ENCODE measurements at places on chromosomes 3 and 15. TPM values are rescaled to one million over a fixed set of nuclear protein-coding genes. Genes with fewer than 3 reads are reported as not detected.

Gene SLCO2A1
- total RNA-seq: 18.0 TPM

Gene CLDN16
- total RNA-seq: not detected

Gene SUCLG2
- total RNA-seq: 100 TPM

Gene TBC1D5
- total RNA-seq: 26.9 TPM

Gene MLH1
- total RNA-seq: 55.6 TPM

Gene ZNF80
- total RNA-seq: not detected

Gene KCNMB3
- 0.96 TPM for total RNA-seq

DNA sequence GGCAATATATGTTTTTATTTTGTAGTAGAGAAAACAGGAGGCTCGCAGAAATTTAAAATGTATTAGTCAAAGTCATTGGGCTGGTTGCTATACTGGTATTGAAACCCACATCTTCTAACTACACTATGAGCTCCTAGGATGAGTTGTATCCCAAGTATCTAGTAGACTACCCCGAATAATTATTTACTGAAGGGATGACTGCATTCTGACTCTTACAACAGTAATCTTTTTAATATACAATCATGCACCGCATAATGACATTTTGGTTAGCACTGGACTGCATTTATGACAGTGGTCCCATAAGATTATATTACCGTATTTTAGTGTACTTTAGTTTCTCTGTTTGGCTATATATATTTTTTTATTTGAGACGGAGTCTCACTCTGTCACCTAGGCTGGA lies 15.3 kb downstream of the PIGB start:
- no peak for DNase-seq

GRCh38 chr15:98233873-98234272 lies 273.4 kb downstream of the ARRDC4 start:
- DNase-seq: no peak

DNA sequence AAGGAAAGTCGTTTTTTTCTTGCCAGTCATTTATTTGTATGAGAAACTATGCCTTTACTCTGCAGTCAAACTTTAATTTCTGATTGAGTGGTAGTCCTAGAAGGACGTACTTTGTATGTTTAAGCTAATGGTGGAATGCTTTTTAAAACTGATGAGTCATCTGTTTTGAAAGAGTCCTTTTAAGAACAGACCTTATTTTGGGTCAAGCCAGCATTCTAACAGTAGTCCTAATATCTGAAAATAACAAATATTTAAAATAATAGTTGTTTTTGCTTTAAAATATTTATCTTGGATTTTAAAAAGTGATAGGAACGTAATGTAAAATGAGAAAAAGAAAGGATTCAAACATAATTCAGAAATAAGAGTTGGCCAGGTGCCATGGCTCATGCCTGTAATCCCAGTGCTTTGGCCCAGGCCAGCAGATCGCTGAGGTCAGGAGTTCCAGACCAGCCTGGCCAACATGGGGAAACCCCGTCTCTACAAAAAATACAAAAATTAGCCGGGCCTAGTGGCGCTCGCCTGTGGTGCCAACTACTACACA lies 1.3 kb upstream of the LRRC58 start:
- no peak for DNase-seq

DNA sequence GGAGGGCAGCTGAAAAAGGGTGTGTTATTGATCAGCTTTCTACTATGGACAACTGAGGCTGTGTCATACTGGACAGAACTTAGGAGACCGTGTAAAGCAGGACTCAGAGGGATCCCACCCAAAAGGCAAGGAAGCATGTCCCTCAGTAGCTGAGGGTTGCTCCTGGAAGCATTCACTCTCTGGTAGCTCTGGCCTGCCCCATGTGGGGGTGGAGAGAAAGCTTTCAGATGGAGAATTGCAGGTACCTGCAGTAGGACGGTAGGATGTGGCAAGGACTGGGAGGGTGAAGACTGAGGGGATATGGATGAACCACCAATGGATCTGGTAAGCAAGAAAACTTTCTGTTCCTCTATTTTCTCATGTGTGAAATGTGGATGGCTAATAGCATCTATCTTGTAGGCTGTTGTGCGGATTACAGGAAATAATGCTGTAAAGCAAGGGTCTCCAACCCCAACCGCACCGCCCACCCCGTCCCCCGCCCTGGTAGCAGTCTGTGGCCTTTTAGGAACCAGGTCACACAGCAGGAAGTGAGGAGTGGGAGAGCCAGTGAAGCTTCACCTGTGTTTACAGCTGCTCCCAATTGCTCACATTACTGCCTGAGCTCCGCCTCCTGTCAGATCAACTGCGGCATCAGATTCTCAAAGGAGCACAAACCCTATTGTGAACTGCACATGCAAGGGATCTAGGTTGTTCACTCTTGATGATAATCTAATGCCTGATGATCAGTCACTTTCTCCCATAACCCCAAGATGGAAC lies 157.7 kb upstream of the PROK2 start:
- DNase-seq: no peak

- no peak for DNase-seq
Measured at GRCh38 chr3:55169608-55170072, 241.8 kb upstream of the LRTM1 start.

- no peak for DNase-seq
Measured at GRCh38 chr3:9157651-9158362, 91.6 kb downstream of the SRGAP3 start.

DNA sequence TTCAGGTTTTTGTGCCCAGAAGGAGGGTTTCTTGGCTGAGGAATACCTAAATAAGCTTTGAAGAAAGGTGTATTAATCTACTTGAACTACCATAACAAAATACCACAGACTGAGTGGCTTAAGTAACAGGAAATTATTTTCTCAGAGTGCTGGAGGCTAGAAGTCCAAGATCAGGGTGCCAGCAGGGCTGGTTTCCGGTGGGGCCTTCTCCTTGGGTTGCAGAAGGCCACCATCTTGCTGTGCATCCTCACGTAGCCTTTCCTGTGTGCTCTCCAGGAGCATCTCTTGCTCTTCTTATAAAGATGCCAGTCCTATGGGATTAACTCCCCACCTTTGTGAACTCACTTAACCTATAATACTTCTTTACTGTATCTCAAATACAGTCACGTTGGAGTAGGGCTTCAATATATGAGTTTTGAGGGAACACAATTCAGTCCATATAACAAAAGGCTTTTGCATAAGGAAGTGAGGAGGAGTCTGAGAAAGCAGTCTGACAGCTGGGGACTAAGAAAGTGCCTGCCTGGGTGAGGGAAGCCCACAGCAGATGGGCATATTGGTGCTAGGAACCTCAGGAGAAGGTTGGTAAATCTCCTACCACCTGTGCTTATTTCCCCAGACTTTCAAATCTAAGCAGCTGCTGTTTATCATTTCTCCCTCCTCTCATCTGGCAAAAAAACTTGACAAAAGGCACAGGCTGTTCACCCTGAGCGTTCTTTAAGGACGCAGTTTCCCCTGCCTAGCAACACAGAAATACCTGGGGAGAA lies 89.6 kb upstream of the CBLB start:
- no peak for DNase-seq

DNA sequence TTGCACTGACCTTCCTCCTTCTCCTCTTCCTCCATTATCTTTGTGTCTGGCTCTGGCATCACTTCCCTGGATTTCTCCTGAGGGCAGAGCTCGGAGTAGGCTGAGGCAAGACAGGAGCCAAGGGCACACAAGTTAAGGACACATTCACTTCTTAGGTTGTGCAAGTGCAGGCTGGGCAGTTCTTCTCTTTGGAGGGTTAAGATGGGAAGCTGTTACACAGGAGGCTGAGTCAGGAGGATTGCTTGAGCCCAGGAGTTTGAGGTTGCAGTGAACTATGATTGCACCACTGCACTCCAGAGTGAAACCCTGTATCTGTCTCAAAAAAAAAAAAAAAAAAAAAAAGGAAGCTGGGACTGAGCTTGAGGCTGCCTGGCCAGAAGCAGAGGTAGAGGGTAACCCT lies 176.2 kb upstream of the ANKRD28 start:
- no peak for DNase-seq
